ENCODE measurements at places on chromosomes 13 and 19.

- no peak for DNase-seq
Observed at GRCh38 chr13:79011179-79011578, 352.2 kb upstream of the OBI1 start.

DNA sequence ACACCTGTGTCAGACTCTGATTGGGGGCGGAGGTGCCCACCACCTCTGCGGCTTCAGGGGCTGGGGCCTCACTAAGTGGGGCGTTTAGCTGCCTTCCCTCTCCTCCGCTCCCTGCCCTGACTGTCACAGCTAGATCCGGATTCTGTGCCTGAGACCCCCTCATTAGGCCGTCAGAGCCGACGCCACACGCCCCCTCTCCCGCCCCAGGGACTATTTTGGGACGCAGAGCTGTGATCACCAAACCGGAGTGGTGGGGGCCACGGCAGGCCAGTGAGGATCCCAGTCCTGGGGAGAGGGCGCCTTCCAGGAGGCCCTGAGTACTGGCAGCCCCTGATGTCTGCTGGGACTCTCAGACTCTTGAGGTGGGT is 762 bp downstream of the KANK3 start:
- DNase-seq, result no peak

GRCh38 chr19:54428323-54429175 is 13.3 kb downstream of the TTYH1 start:
- DNase-seq, result no peak

DNA sequence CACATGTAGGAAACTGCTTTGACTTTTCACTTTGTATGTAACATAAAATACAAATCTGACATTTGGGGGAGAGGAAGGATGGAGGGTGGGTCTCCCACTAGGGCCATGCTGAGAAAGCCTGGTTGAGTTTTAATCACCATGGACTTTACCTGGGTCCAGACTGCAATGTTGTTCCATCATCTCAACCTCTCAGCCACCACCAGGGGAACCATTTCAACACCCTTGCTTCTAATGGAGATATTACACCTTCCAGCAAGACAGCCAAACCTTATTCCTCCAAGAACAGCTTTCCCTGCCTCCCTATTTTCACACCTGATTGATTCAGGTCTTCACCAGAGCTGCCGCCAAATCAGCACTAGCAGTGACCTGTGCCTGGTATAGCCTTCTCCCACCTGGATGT is 56.0 kb downstream of the ZAR1L start:
- no peak for DNase-seq

- DNase-seq, result no peak
Observed at GRCh38 chr13:78674638-78675037, 15.7 kb upstream of the OBI1 start.

DNA sequence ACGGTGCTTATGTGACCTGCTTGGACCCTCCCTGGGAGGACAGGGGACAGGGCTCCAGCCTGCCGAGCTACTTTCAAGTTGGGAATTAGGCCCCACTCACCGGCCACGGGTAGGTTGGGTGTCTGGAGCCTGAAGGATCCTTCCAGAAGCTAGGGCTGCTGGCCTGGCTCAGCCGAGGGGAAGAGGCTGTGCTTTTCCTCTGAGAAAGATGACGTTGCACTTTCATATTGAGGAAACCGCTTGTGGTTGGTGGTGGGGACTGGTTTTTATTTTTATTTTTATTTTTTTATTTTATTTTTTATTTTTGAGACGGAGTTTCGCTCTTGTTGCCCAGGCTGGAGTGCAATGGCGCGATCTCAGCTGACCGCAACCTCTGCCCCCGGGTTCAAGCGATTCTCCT is at the start of gene TMEM150B:
TSS of gene TMEM150B (minus strand) at position 170 of the 400 bp plus-strand sequence. CDS start 4,305 bp downstream, outside the sequence.
- no peak for DNase-seq

DNA sequence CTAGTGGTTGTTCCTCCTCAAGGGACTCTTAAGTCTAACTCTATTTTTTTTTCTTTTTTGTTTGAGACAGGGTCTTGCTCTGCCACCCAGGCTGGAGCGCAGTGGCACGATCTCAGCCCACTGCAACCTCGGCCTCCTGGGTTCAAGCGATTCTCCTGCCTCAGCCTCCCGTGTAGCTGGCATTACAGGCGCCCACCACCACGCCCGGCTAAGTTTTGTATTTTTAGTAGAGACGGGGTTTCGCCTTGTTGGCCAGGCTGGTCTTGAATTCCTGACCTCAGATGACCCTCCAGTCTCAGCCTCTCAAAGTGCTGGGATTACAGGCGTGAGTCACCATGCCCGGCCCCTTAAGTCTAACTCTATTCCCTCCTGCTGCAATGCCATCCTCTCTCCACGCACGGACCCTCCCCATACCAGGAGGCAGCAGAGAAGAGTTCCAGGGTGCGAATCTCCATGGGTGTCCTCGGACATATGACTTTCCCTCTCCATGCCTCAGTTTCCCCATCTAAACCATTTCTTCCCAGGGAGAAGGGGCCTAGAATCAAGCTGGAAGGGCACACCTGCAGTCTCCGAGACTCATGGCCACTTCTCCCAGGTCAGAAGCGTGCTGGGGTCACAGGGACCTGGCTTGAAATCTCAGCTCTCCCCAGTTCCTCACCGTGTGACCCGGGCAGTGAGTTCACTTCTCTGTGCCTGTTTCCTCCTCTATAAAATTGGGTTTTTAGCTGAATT is 6.0 kb upstream of the BCL3 start:
- no peak for DNase-seq

GRCh38 chr19:38670921-38671398 is 23.5 kb downstream of the ACTN4 start:
- DNase-seq, result no peak

- no peak for DNase-seq
Observed at GRCh38 chr13:73900591-73900990, 233.6 kb downstream of the KLF12 start.

DNA sequence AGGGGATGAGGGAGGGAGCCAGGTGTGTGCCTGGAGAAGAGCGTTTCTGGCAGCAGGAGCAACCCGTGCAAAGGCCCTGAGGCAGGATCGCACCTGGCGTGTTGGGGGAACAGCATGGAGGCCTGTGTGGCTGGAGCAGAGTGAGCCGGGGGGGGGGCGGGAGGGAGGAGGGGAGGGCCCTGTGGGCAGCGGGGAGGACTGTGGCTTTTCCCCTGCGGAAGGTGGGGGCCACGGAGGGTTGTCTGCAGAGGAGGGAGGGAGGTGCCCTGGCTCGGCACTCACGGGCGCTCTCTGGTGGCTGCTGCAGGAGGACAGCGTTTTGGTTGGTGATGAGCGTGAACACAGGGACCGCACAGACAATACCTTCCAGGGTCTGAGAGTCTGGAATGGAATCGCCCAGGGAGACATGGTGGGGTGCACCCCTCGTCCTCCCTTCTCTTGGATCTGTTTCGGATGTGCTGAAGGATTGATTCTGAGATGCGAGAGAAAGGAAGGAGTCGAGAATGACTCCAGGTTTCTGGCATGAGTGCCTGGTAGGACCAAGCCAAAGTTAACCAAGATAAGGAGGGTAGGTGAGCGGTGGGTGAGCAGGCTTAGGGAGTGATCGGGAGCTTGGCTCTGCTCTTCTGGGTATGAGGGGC is 6.5 kb downstream of the RAB11B start:
- peak; percentile 57 for DNase-seq

GRCh38 chr13:62209529-62209928 is 793.9 kb upstream of the PCDH20 start:
- DNase-seq, result no peak

- no peak for DNase-seq
Observed at GRCh38 chr13:26951581-26952177, 191.1 kb upstream of the GPR12 start.

- DNase-seq, result no peak
Observed at GRCh38 chr19:53866865-53867224, 838 bp upstream of the MYADM start.

DNA sequence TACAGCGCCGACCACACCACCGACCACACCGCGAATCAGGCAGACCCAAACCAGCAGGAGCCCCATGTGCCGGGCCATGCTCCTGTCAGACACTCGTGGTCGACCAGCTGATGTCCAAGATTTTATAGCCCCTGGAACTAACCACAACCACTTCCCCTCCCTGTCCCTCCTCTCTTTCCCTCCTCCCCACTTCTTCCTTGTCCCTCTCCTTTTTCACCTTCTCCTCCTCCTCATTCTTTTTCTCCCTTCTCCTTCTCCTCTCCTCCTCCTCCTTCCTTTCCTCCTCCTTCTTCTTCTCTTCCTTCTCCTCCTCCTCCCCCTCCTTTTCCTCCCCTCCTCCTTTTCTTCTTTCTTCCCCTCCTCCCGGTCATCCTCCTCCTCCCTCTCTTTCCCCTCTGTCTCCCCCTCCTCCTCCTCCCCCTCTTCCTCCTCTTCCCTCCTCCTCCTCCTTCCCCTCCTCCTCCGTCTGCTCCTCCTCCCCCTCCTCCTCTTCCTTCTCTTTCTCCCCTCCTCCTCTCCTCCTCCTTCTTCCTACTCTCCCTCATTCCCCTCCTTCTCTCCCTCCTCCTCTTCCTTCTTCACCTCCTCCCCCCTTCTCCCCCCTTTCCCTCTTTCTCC is 670 bp downstream of the BSPH1 start:
- DNase-seq, result no peak

GRCh38 chr13:108102771-108103170 is 112.6 kb downstream of the LIG4 start:
- DNase-seq, result no peak

DNA sequence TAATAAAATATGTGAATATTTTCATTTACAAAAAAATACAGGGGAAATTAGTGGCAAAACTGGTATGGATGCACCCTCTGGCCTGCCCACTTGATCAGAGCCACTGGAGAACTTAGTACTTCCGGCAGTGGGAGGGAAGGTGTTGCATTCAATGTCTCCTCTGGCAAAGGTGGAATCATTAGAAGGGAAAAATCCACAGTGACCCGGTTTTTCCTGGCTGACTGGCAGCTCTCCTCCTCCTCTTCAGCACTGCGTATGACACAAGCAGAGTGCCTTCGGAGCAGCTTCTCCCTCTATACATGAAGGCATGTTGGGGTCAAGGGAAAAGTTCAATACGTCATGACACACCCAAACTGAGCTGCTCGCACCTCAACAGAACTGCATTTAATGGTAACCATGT is 102.0 kb upstream of the SLC15A1 start:
- no peak for DNase-seq

DNA sequence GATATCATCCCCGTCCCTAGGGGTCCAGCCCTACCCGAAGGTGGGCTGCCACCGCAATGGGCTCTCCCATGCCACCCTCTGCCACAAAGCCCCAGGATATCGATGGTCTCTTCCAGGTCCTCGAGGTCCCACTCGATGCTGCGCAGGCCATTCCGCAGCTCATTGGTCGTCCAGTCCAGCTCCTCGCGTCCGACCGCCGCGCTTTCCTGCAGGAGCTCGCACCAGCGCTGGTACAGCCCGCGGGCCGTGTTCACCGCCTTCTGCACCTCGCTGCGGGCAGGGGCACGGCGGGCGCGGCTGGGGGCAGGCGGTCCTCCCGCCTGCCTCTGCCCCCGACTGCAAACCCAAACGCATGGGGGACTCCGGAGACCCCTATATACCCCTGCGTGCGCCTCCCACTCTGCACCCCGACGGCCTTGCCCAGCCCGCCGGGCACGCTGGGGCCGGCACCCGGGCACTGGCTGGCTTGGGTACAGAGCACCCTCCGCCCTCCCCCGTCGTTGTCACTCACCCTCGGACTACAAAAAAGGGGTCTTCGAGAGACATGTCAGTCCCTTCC is 468 bp downstream of the STX10 start:
- DNase-seq, result no peak

DNA sequence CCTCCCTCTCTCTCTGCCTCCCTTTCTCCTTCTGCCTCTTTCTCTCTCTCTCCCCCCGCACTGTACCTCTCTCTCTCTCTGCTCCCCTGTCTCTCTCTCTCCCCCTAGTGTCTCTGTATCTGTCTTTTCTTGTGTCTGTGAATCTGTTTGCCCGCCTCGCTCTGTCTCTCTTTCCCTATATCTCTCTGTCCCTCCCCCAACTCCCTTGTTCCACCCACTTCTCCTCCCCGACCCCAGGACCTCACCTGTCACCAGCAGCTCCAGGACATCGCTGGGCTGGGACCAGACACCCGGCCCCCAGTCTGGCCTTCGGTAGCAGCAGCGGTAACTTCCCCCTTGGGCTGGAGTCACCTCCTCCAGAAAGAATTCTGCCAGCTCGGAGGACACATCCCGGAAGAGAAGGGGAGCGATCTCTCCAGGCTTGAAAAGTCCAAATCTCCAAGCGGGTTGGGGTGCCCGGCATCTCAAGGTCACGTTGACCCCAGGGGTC is 3.9 kb downstream of the OSCAR start:
- DNase-seq, result no peak

GRCh38 chr13:26327940-26328725 is 74.2 kb downstream of the CDK8 start:
- DNase-seq, result no peak

- DNase-seq, result no peak
Observed at GRCh38 chr13:50845211-50845610, 1.7 kb upstream of the DLEU7 start.

All from stimulated activated CD4-positive, alpha-beta T cell treated with anti-CD3 and anti-CD28 coated beads, Interleukin-12 subunit alpha, Interleukin-12 subunit beta, amount 100 ng/mL, for 24 hours (primary cell).